Forelimb muscle (tissue), 1 donor: ENCODE measurements at places on chromosomes 7 and 10. TPM values are rescaled to one million over a fixed set of nuclear protein-coding genes. Genes with fewer than 3 reads are reported as not detected.

DNA sequence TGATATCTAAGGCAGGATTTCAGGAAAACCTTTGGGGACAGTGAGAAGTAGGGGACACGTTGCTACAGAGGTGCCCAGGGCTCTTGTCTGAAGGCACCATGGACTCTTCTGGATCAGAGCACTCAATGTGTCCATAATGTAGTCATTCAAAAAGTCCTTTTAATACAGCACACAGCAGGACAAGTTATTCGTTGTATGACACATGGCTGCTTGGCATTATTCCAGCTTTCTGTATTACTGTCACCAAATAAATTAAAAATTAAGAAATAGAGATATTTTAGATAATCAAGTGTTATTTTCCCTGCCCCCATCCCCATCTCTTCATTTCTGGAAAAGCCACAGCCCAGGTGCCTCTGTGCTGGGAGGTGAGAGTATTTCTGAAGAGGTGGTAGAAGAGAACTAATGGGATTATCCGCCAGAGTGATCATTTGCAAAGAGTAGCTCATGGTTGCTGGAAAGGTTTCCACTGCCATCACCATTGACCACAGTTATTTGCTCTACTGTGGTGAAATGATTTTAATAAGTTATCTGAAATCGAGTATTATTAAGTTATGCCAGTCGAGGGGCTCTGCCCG, 83.0 kb downstream of the CXCL12 start:
- no peak for DNase-seq

GRCh38 chr7:138842111-138842510, 44.1 kb upstream of the ATP6V0A4 start:
- no peak for DNase-seq

DNA sequence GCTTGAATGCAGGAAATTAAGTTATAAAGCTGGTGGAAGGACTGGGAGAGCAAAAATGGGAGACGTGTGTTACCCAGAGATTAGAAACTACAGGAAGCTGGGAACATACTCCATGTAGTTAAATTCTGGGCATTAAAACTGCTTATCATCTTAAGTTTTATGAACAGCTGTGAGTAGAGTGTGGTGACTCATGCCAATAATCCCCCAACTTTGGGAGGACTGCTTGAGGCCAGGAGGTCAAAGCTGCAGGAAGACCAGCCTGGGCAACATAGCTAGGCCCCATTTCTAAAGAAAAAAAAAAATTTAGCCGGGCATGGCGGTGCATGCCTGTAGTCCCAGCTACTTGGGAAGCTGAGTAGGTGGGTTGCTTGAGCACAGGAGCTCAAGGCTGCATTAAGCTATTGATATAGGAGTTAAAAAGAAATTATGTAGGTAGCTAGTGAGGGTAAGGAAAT, 56.2 kb upstream of the SEPHS1 start:
- no peak for DNase-seq

DNA sequence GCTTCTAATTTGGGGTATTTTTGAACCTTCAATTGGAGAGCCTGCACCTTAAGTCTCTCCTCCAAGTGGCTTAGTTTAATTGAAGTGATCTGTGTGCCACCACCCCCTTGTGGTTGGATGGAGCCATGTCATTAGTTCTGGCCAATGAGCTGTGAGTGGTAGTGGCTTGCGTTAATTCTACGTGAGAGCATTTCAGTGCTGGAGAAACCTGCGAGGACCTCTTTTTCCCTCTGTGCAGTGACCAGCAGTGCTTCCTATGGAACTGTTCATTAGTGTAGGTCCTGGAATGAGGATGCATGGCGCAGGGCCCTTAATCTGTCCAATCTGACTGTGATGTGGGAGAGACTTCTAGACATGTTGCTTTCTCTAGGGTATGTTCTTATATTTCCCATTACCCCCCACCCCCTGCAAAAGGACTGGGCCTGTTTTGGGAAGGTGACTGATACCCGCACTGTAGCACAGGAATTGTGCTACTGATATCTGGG, 3.8 kb downstream of the HILPDA start:
- DNase-seq, result no peak

- no peak for DNase-seq
Measured at GRCh38 chr7:149147072-149147751, at the start of gene ZNF398. Gene ZNF398 (plus strand): TSS chr7:149147453. CDS start chr7:149147743, 290 bp downstream.

- no peak for DNase-seq
Measured at GRCh38 chr7:111080495-111081105, 10.3 kb upstream of the LRRN3 start.

DNA sequence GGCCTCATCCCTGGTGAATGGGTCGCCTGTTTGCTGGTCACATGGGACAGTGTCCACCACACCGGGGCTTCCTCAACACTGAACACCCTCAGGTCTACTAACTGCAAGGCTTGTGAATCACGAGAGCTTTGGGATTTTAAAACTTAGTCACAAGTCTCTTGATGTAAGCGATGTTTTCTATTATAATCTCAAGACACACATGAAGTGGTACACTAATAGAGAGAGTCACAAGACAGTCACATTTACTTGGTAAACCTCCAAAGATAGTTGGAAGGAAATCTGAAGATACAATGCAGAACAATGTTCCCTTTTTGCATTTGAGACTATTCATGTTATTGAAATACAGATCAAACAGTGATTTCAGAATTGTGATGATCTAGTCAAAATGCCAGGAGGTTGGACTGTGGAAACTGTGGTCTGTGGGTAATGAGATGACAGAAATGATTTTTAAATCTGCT, 233.1 kb upstream of the KLF6 start:
- DNase-seq, result no peak

- no peak for DNase-seq
Measured at GRCh38 chr7:101902680-101903514, 85.5 kb downstream of the CUX1 start.

DNA sequence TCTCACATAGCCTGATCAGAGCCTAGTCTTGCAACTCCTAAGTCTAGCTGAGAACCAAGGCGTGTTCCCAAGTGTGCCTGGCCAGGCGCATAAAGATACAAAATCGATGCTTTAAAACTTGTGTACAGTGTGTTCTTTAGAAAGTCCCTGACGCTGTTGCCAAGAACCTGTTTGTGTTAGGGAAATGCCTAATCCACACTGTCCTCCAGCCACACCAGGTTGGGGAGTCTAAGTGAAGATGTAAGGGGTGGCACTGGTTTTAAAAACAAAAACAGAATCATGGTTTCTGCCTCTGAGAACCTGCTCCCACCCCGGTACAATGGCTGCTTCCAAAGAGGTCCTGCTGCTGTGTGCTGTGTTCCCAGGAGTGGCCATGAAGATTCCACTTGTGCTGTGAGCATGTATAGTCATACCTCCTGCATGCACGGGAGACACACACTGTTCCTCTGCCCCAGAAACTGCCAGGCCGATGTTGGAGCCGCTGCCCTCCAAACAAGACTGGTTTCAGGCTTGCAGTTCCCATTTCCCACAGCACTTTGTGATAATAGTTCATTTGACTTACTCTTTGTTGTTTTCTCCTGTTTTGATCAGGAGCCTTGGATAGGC, 88.5 kb downstream of the CCNY start:
- no peak for DNase-seq

- no peak for DNase-seq
Measured at GRCh38 chr10:93413252-93413689, 68.9 kb downstream of the MYOF start.

GRCh38 chr7:81534446-81534845, 235.4 kb downstream of the HGF start:
- no peak for DNase-seq

- DNase-seq, result no peak
Measured at GRCh38 chr7:5437987-5438386, 14.4 kb upstream of the TNRC18 start.

DNA sequence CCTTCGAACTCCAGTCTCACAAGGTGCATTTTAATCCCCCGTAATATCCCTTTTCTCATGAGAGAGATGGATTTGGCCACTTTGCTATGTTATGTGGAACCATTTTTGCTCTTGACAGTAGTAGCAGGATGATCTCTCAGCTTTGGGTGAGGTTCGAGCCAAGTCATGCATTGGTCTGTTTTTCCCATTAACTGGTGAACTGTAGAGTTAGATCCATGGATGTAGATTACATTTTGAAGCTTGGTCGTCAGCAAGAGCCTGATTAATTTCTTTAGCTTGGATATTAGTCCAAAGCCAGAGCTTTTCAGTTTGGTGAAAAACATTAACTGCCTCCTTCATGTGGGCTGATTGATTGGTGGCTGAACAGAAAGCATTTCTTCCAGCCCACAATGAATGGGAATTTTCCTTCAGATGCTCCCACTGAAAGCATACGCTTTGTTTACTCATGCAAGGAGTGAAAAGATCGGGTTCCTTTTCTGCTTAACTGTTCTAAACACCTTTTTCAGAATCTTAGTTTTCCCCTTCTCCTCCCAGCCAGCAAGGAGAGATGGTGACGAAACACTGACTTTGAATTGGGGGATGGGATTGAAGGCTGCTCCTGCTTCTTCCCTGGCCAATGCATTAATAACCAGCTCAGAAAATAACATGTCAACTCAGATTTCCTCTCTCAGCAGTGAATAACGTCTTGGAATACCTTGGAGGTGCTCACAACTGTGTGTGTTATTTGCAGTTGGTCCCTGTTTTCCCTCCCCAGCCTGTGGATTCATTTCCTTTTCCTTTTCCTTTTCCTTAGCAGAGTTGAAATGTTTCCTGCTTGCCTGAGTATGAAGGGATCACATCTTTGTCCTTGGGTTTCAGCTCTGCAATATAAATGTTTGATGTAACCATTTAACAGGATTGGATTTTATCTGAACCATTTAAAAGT, 351.8 kb upstream of the FZD8 start:
- DNase-seq, result no peak

DNA sequence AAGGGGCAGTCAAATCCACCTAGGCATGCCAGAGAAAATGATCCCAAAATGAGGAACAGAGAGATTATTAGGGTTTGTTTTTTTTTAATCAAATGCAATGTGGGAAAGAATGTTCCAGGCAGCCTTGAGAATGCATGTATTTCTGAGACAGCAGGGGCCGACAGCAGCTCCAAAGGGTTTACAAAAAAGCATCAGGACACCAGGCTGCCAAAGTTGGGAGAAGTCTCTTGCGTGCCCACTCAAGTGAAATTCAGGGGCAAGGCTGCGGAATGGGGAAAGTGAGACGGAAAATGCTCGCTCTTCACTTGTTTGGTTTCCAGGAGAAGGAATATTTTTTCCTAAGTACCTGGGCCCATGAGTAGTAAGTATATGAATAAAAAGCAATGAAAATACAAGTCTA, 101.2 kb downstream of the USP6NL start:
- no peak for DNase-seq

- no peak for DNase-seq
Measured at GRCh38 chr7:114973147-114973546, 51.3 kb downstream of the MDFIC start.

- DNase-seq, result no peak
Measured at GRCh38 chr7:151657173-151657572, 137.5 kb upstream of the RHEB start.

- no peak for DNase-seq
Measured at GRCh38 chr7:7897509-7897908, 71.1 kb upstream of the GLCCI1 start.

- no peak for DNase-seq
Measured at GRCh38 chr10:24455447-24455846, 246.5 kb downstream of the KIAA1217 start.

- DNase-seq, result no peak
Measured at GRCh38 chr7:48901966-48902365, 22.4 kb upstream of the CDC14C start.

- no peak for DNase-seq
Measured at GRCh38 chr10:102679596-102679995, 34.6 kb downstream of the ARL3 start.

DNA sequence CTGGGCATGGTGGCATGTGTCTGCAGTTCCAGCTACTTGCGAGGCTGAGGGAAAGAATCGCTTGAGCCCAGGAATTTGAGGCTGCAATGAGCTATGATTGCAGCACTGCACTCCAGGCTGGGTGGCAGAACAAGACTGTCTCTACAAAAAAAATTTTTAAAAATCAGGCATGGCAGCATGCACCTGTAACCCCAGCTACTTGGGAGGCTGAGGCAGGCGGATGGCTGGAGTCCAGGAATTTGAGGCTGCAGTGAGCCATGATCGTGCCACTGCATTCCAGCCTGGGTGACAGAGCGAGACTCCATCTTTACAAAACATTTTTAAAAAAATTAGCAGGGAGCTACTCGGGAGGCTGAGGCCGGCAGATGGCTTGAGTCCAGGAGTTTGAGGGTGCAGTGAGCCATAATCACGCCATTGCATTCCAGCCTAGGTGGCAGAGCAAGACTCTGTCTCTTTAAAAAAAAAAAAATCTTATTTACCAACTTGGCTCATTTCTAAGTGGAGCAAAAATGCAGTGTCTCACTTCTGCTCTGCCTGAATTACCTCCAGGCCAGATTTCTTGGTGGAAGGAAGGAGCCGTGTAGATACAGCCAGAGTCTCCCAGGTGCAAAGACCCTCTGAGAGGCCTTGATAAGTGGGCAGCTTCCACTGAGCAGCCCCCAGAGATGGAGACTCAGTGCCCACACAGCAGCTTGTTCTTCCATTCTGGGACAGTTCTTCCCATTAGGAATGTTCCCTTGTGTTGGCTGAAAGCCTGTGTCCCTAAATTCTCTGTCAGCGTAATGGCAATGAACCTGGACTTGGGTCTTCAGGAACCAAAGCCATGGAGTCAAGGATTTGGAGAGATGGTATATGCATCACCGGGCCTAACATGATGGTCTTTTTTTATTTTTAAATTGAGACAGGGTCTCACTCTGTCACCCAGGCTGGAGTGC, 30.0 kb downstream of the GTF2IRD1 start:
- no peak for DNase-seq

DNA sequence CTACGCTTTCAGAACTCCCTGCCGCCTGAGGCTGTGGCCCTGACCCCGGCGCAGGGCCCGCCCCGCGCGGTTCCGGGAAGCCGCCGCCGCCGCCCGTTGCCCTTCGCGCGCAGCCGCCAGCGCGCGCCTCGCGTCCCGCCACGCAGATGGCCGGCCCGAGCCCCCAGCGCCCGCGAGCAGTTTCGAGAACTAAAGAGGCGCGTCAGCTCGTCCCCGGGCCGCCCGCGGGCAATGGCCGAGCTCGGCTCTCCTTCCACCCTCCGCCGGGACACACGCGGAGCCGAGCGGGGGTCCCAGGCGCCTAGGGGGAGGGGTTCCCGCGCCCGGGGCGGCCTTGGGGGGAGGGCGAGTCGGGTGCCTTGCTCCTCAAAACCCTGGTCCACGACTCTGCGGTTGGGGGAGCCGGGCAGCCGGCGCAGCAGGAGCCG, 1.8 kb downstream of the HNRNPF start:
- DNase-seq, result no peak

- DNase-seq, result no peak
Measured at GRCh38 chr7:22872096-22872807, 49.6 kb upstream of the TOMM7 start.

GRCh38 chr7:423312-424260, 96.1 kb downstream of the PDGFA start:
- no peak for DNase-seq

- DNase-seq, result no peak
Measured at GRCh38 chr10:97089209-97089870, 96.4 kb downstream of the SLIT1 start.

- no peak for DNase-seq
Measured at GRCh38 chr7:43747328-43748105, 11.0 kb upstream of the BLVRA start.

The VAX1 gene
- not detected for polyA plus RNA-seq

The ZNF746 gene
- polyA plus RNA-seq, result 9.7 TPM

The ZNF32 gene
- 46.8 TPM for polyA plus RNA-seq

The ANXA8L1 gene
- not detected for polyA plus RNA-seq

The CXCL12 gene
- polyA plus RNA-seq, result 206 TPM

The CLDN3 gene
- polyA plus RNA-seq, result 0.14 TPM

The MCM10 gene
- polyA plus RNA-seq, result 3.9 TPM
